ENCODE measurements at places on chromosomes 7 and 10. TPM values are rescaled to one million over a fixed set of nuclear protein-coding genes. Genes with fewer than 3 reads are reported as not detected.
A peak's percentile ranks its signal among the peaks of the same experiment; 100 is the strongest.

DNA sequence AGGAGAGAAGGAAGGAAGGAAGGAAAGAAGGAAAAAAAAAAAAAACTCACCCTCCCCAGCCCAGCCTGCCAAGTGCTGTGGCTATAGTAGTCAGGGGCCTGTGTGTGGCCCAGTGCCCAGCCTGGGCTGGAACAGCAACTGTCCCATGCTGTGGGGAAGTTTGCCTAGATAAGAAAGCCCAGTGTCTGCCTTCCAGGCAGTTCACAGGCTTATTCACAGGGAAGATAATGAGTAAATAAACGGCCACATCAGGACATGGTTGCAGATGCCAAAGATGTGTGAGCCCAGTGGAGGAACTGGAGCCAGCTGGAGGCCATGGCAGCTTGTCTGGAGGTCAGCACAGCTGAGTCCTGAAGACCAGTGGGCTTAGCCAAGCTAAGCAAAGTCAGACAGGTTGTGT lies 132.4 kb upstream of the FOXK1 start:
- no peak for DNase-seq

- no peak for DNase-seq
Observed at GRCh38 chr7:45328403-45328981, 170.9 kb downstream of the RAMP3 start.

DNA sequence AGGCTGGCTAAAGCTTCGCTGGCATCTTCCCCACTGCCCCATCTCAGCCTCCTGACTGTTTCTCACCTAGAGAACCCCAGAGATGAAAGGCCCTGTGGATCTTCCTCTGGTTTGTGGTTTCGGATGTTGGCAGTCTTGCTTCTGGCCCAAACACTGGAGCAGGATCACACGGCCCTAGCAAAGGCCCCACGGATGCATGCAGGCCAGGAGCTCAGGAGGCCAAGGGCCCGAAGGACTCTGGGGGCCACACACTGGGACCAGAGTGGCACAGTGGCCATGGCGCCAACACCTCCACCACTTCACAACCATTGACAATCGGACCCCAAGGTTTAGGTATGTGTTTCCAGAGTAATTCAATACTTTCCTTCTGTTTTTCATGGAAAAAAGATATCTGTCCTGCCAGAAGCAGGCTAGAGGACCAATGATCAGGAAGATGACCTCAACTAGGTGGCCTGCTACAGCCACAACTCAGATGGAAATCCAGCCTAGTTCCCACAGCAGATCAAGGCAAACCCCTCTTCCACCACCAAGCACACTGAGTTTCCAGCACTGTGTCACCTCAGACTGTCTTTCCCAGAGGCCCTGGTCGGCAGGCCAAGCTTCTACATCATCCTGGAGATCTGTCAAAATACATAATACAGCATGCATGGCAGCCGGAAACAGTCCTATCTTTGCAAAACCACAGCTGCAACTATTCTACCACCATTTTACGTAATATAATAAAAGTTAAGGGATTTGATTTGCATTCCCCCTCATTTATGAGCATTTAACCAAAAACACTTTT lies 53.0 kb downstream of the CTBP2 start:
- no peak for DNase-seq

GRCh38 chr10:129466703-129467358 lies at the start of gene MGMT:
Gene MGMT, plus strand, starts transcription at chr10:129467241.
- DNase-seq = peak; percentile 82

The DMTF1 gene
- total RNA-seq = 71.0 TPM

GRCh38 chr10:67327626-67328535 lies 368.1 kb downstream of the CTNNA3 start:
- no peak for DNase-seq

GRCh38 chr7:151808400-151809145 lies 68.3 kb downstream of the PRKAG2 start:
- DNase-seq = no peak
